Right lung (tissue), 10 donors: ENCODE measurements at places on chromosomes 4 and X. TPM values are rescaled to one million over a fixed set of nuclear protein-coding genes. Genes with fewer than 3 reads are reported as not detected.

GLOD5 gene
- polyA plus RNA-seq, result 1.6 TPM

DNA sequence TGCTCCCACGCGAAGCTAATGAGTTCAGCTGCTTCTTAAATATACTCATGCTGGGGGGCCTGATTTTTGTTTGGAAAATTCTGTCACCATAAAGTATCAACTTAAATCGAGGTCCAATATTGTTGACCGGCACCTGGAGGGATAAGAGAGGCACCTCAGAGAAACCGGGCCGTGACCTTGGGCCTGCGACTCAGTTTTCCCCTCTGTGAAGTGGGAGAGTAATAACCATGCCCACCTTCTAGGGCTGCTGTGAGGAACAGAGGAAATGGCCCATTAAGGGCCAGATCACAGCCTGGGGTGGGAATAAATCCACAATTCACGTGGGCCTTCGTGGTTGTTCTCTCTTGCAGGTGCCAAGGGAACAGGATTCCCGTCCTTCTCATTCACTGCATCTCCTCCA lies 39.4 kb downstream of the ZBTB49 start:
- DNase-seq, result no peak

GRCh38 chr4:30840571-30840970 lies 120.4 kb downstream of the PCDH7 start:
- no peak for DNase-seq

- no peak for DNase-seq
Observed at GRCh38 chr4:56414135-56414670, 21.2 kb downstream of the PPAT start.

- no peak for DNase-seq
Observed at GRCh38 chrX:110915570-110915969, 120.0 kb upstream of the CHRDL1 start.
